Parietal lobe (tissue), 2 donors: ENCODE measurements at places on chromosomes 4 and X. TPM values are rescaled to one million over a fixed set of nuclear protein-coding genes. Genes with fewer than 3 reads are reported as not detected.

MAGEB10 gene
- total RNA-seq, result not detected

MSANTD1 gene
- total RNA-seq, result 11.0 TPM

SLITRK4 gene
- 41.3 TPM for total RNA-seq

RIBC1 gene
- 0.63 TPM for total RNA-seq

S100P gene
- total RNA-seq, result 0.31 TPM

GRPR gene
- 0.63 TPM for total RNA-seq

CT55 gene
- total RNA-seq, result 0.31 TPM

PRSS12 gene
- 88.3 TPM for total RNA-seq

PNMA6F gene
- not detected for total RNA-seq

DCLK2 gene
- total RNA-seq, result 203 TPM

PASD1 gene
- total RNA-seq, result not detected

LRP2BP gene
- total RNA-seq, result 13.5 TPM

TLR3 gene
- total RNA-seq, result 0.63 TPM

EDNRA gene
- total RNA-seq, result 11.0 TPM

CTAG1B gene
- total RNA-seq, result not detected

DCX gene
- total RNA-seq, result 544 TPM

CLIC2 gene
- 3.8 TPM for total RNA-seq

ETDA gene
- total RNA-seq, result not detected
